ENCODE measurements at places on chromosomes 1 and 21.

DNA sequence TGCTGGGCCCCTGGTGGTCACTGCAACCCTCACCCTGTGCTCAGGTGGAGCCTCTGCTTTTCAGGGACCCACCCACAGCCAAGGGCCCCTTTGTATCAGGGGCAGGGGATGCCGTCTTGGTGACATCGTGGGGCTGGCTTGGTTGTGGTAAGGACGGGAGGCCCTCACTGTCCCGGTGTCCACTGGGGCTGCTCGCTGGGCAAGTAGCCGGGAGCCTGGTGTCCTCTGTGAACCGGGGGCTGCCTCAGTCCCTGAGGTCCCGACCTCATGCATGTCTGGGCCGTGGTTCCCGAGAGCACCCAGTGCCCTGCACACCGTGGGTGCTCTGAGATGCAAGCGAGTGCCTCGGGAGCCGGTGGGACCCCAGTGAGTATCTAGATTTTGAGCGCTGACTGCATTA lies 56.0 kb upstream of the TTC34 start:
- DNase-seq, result no peak

DNA sequence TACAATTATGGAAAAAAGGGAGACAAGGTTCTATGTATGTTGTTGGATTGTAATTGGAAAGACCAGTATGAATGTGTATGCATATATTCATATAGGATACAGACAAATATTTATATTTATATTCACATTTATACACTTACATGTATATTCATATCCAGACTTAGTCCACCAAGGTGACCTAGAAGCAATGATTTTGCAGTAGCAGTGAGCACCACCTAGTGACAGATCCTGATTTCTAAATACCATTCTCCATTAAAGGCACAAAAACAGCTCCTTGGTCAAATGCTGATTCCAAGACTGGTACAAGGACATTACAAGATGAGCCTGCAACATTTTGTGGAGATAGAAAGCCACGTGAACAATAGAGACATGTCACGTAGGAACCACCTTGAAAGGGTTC lies 153.4 kb downstream of the SDCCAG8 start:
- DNase-seq, result no peak

DNA sequence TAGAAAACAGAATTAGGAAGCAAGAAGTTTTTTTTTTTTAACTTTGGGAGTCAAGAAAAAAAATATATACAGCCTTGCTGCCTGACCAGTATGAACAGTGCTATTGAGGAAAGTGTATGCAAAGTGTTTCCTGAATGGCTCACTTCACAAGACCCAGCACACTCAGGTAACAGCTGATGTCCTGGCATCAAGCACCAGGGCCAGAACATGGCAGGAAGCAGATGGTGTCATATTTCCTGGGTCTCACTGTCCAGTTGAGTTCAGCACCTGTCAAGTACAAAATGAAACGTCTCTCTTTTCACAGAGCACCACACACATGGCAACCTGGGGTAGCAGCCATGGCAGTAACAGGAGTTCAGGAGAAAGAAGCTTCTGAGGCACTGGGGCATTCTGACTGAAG lies 372.3 kb downstream of the TTLL7 start:
- no peak for DNase-seq

- DNase-seq, result peak; percentile 23
These were observed 45.9 kb upstream of the COL6A1 start for GRCh38 chr21:45935628-45936027.

DNA sequence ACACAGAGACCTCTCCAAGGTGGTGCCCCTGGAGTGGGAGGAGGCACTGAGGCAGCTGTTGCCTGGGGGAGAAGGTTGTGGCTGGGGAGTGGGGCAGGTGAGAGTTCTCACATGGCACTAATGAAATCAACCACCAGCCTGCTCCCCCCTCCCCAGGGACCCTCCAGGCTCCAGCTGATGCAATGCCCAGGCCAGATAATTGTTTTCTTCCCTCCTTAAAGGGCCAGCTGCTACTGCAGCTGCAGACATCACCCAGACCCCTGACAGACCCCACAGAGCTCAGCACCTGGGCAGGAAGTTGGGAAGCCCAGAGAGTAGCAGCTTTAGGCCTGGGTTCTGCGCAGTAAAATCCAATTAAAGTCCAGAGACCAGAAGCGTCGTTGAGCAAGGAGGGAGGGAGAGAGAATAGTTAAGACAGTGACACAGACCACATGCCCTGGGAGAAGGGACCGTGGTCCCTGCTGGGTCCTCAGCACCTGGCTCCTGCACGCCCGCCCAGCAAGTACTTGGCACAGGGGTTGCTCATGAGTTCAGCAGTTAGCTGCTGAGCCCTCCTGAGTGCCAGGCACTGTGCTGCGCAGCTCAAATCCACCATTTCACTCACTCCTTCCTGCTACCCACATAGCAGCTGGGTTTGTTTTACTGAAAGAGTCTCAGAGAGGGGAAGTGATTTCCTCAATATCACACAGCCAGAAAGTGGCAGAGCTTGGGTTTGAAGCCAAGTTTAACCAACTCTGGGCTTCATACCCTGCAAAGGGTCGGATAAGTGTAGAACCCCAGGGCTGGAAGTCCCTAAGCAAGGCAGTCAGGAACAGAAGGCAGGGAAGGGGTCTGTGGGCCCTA lies 1.9 kb downstream of the RIMS3 start:
- DNase-seq, result no peak

- no peak for DNase-seq
These were observed 33.5 kb downstream of the CFAP57 start for GRCh38 chr1:43205671-43206070.

- no peak for DNase-seq
These were observed 105.9 kb downstream of the RGL1 start for GRCh38 chr1:183910845-183911244.

GRCh38 chr1:213135572-213135971 lies 84.5 kb downstream of the RPS6KC1 start:
- no peak for DNase-seq

DNA sequence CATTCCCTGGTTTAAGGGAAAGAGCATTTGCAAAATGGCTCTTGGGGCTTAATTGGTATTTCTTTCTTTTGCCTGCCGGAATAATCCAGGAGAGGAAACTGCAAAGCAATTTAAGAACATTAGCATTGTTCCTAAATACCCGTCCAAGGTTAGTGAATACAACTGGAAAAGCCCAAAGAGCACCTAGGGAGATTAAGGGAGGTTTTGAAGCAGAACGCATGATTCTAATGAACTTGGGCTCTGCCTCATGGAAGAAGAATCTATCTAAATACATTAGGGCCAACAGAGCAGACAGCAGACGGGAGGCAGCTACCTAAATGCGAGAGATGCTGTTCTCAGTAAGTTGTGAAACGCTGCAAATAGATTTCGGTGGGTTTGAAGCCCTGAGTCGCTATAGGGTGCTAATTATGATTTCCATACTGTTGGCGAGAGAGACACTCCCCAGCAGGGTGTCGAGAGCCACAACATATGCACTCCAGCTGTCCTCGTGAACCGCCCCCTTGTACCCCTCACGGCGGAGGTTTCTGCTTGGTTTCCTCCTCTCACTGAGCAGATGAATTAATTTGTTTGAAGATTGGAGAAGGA lies 326.7 kb upstream of the CAMK1G start:
- no peak for DNase-seq

GRCh38 chr1:204801211-204801610 lies 69.5 kb upstream of the NFASC start:
- DNase-seq, result no peak

DNA sequence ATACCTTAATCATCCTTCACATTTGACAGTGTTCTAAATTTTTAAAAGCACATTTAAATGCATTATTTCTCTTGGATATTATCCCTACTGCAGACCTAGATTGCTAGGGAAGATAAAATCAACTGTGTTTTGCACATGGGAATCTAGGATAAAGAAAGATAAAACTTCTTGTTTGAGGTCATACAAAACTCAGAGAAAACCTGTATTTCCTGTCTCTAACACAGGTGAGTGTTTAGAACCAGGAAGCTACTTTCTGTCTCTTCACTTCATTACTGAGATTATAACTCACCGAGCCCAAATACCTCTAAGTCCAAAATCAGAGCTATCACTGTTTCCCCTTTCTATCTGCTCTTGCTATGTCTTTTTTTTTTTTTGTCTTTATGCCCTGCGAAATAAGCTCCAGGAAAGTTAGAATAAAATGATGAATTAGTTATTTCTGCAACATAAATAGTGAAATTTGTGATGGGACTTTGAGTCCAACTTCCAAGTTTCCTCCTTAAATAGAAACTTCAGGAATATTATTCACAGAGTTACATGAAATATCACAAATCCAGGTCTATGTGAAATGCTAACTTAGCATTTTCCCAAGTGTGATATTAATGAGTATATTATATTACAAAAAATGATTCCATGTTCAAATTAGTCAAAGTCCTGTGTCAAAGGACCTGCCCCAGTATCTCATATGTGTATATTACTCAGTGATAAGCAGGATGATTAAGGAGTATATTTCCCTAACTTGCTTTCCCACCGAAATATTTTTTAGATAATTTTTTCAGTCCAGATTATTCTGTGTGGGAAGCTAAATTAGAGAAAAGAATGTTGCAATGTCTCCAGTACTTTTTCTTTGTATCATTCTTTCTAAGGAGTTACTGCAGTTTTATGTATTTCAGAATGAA lies 226.4 kb downstream of the PLA2G4A start:
- no peak for DNase-seq

DNA sequence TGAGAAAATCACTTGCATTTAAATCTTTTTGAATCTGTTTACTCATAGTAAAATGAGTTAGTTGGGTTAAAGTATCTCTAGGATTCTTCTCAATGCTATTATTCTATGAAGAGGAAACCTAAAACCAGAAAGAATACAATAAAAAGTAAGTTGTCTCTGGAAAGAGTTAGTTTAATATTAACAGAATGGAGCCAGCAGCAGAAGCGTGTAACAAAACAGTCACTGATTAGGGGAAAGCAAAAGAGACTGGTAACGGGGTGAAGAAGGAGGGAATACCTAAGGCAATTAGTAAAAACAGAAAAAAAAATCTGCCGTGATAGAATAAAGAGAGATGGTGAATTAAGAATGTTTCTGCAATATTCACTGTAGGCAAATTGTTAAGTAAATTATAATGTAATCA lies 60.0 kb downstream of the NRDC start:
- DNase-seq, result no peak

DNA sequence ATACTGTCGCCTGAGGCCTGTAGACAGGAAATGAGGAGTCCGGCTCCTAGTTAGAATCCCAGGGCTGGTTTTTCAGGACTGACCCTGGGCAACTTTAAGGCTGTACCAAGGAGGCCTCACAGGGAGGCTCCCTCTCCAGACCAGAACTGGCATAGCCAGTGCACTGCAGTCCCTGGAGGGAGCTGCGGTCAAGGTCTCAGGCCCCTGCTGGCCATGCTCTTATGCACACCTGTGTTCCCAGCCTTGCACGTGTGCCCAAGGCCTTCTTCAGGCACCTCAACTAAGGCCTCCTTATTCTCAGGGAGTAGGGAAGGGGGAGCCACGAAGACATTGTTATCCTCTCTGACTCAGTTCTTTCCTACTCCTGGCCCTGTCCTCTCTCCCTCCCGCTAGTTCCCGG lies 22.0 kb upstream of the IFNAR1 start:
- no peak for DNase-seq

DNA sequence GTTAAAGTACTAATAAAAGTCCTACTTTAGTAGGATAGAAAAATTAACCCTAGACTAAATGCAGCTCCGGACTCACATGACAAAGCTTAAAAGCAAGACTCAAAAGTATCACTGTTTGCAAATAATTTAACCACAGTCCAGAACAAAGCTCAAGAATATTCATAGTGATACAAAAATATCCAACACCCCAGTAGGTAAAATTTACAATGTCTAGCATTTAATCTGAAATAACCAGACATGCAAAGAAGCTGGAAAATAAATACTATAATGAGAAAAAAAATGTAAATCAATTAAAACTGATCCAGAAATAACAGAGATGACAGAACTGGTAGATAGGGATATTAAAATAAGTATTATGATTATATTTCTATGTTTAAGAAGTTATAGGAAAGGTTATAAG lies 67.0 kb downstream of the KIAA0319L start:
- DNase-seq, result no peak

- DNase-seq, result peak; percentile 48
These were observed 49.8 kb upstream of the MROH9 start for GRCh38 chr1:170885551-170885950.

Measured in retinal pigment epithelial cell (primary cell).